ENCODE measurements at places on chromosomes 16 and 17.

DNA sequence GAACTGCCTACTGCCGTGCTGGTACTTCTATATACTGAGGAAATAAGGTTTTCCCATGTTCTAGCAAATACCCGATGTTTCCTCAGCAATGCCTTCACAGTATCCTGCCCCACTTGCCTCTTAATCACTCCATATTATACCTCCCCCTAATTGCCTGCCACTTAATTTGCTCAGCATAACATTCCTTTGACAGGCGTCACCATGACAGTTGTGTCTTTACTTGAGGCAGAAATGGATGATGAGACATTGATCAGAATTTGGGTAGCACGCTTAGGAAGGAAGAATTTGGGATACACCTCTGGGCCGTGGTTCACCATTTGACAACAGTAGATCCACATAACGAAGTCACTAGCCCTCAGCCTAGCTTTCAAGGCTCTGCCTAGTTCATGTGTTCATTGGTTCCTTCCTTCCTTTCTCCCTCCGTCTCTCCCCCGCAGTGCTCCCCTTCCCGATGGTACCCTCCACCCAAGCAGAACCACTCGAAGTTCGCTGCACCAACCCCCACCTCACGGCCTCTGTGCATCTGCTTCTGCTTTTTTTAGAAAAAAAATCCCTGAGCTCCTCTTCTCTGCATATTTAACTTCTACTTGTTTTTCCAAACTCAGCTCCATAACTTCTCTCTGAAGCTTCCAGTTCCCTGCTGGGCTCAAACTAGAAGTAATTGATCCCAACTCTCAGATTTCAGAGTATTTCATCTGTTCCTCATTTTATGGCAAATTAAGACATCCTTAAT, 19.4 kb downstream of the IQCK start:
- no peak for DNase-seq

GRCh38 chr16:70750893-70751467, 50.0 kb downstream of the VAC14 start:
- no peak for DNase-seq

- no peak for DNase-seq
Measured at GRCh38 chr17:27613433-27613832, 17.6 kb upstream of the LGALS9 start.

DNA sequence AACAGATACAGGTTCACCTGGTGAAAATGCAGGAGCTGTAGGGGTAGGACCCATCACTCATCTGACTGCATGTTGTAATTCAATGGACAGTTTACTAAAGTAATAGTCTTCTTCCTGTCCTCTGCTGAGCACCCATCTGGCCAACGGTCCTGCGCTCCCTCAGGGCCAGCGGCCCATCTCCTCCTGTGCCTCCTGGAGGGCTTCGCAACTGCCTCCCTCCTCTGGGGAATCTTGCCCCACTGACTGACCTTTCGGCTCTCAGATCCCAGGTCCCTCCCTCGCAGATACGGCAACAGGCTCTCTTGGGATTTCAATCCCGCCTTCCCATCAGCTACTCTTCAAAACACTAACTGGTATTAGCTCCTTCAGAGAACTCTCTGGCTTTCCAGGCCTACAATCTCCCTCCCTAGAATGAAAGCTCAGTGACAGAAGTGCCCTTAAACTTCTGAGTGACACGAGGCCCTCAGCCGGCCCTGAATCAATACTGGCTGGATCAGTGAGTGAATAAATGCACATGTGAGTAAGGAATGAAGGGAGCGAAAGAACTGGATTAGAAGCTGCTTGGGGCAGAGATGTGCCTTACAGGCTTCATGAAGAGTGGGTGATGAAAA, 1.3 kb downstream of the PEMT start:
- DNase-seq, result no peak

DNA sequence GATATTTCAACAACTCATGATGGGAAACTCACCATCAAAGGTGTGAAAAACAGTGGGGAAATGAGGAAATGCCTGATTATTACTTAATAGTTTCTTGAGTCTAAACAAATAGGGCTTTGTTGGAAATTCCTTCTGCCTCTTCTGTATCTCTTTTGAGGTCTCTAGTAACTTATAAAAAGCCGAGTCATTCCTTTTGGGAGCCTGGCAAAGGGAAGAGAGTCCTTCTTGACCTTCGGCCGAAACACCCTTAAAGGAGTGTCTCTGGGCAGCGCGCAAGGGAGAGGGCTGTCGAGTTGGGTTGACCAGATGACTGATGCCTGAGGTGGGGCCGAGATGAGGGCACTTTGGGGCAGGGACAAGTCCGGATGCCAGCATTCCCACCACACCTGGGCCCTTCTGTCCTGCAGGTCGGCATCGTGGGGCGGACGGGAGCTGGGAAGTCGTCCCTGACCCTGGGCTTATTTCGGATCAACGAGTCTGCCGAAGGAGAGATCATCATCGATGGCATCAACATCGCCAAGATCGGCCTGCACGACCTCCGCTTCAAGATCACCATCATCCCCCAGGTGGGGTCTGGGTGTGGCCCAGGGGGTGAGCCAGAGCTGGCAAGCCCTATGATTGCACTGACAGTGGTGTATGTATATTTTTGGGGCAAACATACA, 89.2 kb downstream of the ABCC6 start:
- DNase-seq, result no peak
